ENCODE measurements at places on chromosomes 5 and 9.

DNA sequence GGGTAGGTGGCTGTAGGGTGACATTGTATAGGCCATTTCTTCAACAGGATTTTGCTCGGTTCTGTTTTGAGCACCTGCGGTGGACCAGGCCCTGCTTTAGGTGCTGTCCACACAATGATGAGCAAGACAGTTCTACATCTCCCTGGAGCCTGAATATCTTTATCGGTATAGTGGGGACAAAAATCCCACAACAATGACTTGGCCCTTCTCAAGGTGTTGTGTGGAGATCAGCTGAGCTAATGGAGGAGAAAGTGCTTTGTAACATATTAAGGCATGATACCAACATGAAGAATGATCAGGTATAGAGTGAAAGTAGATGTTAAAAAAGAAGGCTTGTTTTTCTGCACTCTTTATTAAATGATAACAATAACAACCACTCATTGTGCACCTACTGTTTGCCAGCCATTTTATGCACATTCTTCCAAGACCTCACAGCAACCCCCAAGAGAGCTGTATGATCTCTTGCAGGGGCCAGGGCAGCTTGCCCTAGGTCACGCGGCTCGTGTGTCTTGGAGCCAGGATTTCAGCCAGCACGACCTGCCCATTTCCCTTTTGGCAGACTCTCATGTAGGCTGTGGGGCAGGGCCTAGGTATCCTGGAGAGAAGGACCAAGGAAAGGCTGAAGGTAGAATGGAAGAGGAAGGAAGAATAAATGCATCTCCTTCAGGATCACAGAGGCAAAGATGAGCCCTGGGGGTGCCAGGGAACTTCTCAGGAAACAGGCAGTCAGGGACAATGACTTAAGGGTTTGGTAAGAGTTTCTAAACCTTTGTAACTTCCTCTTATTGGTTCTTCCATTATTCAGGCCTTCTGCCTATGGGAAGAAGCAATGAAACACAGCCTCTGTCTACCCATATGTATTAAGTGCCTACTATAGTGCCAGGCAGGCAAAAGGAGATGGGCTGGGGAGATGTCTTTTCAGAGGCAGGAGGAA is 50.0 kb upstream of the PPARGC1B start:
- no peak for DNase-seq

GRCh38 chr5:84445049-84445685 is 60.5 kb upstream of the EDIL3 start:
- DNase-seq = no peak

DNA sequence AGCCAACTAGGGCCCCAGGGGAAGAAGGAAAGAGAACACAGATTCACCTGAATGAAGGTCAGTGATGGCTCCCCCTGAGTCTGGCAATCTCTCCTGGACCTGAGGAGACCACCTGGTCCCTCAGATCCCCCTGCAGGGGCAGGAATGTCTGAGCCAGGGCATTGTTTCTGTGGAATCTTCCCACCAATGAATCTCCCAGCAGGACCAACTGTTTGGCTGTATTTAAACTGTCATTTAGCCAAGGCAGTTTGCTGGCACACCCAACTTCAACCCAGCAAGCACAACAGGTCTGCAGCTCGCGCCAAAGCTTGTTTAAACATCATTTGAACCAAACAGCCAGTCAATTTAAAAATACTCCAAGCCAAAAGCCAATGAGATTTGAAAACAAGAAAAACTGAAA is 92.6 kb downstream of the SH3TC2 start:
- DNase-seq = no peak

GRCh38 chr9:5478206-5478605 is 27.9 kb downstream of the CD274 start:
- DNase-seq = no peak

GRCh38 chr5:147520450-147520849 is 10.6 kb upstream of the DPYSL3 start:
- no peak for DNase-seq

- DNase-seq = no peak
These were observed 80.5 kb downstream of the NREP start for GRCh38 chr5:111676466-111676865.

GRCh38 chr5:31850981-31851689 is 212.2 kb downstream of the PDZD2 start:
- DNase-seq = no peak

- DNase-seq = no peak
These were observed 192.1 kb upstream of the DMRT1 start for GRCh38 chr9:649128-650074.

GRCh38 chr5:172686111-172686510 is 45.0 kb downstream of the NEURL1B start:
- no peak for DNase-seq

GRCh38 chr5:180180421-180180820 is 28.6 kb downstream of the RASGEF1C start:
- no peak for DNase-seq

GRCh38 chr9:82776508-82776907 is 286.4 kb downstream of the RASEF start:
- no peak for DNase-seq

DNA sequence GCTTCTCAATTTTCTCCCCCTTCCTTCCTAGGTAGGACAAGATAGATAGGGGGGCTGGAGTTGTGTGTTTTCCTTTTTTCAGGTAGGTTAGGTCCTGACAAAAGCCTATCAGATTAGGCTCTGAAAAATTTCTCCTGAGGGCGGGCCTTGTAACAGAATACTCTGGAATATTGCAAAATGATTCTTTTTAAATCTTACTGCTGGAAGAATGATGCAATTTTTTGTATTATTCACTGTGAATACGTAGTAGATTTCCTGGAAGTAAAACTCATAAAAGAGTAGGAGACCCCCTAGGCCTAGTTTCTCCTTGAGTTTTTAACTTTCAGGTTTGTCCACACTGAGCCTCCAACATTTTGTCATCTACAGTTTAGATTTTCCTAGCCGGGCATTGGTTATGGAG is 1701.8 kb downstream of the EFNA5 start:
- DNase-seq = no peak

DNA sequence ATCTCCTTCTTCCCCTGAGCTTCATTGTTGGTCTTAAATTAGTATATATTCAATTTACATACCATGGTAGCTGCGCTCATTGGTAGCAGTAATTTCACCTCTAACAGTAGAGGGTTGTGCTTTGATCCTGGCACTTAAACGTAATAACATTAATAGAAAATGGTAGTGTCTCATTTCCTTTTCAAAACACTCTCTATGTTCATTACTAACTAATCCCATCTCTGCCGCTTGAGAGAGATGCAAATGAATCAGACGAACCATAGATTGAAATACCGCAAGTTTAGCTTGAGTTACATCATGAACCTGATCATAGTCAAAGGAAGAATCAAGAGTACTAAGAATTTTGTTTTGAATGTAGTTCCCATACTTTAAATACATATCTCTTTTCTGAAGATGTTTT is 2.2 kb downstream of the THBS4 start:
- no peak for DNase-seq

DNA sequence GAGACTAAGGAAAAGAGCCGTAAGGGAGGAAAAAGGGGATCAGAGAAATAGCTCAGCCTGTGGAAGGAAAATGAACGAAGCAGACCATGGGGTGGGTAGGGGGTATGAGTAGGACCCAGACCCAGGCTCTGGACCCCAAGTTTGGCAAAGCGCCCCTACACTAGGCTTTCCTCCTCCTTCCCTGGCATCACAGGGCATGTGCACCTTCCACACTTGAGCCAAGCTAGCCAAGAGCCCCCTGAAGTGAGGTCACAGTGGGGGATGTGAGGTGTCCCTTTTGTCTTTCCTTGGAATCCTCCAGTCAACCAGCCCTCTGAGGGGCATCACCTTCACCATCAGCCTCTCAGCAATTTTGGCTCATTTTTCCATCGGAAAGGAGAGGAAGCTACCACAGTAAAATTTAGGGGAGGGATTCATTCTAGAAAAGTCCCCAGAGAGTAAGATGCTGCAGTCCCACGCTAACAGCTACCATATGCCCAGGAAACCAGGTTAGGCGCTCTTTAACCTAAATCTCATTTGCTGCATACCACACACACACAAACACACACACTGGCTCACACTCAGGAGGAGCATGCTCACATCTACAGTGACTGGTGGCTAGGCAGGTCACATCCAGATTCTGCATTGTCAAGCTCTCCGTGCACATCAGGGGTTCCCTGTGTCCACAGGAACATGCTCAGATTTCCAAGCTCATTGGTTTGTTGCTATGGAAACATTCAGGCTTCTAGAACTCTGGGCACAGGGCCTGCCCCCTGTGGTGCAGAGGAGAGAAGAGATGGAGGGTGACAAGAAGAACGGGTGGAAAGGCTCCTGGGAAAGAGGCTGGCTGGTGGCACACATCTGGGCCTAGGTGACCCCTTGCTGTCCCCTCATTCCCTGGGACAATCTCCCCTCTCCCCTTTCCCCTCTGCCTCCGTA is 9.9 kb downstream of the REEP2 start:
- no peak for DNase-seq

GRCh38 chr5:65307931-65308330 is 173.8 kb downstream of the ADAMTS6 start:
- no peak for DNase-seq

- no peak for DNase-seq
These were observed 55.7 kb downstream of the SHC3 start for GRCh38 chr9:89122949-89123348.

DNA sequence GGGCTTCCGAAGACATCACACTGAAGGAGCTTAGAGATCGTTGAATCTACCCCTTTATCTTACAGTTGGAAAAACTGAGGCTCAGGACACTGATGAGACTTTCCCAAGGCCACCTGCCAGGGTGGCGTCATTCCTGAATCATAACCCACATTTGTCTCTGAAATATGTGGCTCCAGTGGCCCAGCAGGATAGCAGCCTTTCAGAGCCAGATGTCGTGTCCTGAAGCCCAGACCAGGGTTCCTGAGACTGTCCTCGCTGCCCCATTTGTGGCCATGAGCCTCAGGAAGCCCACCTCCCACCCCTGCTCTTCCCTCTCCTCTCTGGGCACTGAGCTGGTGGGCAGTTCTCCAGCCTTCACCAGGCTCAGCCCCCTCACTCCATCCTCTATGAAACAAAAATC is 2.4 kb downstream of the HMCN2 start:
- DNase-seq = no peak

GRCh38 chr9:81614335-81614734 is 75.0 kb downstream of the TLE1 start:
- DNase-seq = no peak

GRCh38 chr5:35745660-35746059 is 111.0 kb upstream of the IL7R start:
- no peak for DNase-seq

GRCh38 chr9:88310310-88310980 is 77.8 kb upstream of the SPIN1 start:
- DNase-seq = no peak

DNA sequence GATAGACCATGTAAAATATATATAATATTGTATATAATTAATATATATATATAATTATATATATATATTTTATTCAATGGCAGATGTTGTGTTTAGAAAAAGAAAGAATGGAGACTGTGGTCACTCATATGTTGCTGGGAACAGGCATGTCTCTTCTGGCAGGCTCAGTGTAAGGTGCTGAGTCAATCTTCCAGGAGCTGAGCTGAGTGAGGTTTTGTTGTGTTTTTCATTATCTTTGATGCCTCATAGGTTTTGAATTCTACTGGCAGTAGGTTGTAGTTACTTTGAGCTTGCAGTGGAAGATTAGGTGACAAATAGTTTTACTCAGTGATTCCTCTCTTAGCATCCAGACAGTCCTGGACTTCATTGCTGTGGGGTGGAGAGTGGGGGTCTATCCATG is 561.3 kb downstream of the IRX1 start:
- no peak for DNase-seq

GRCh38 chr5:87340716-87341115 is 72.0 kb downstream of the CCNH start:
- peak; percentile 52 for DNase-seq

GRCh38 chr5:142813220-142813619 is 43.0 kb downstream of the ARHGAP26 start:
- DNase-seq = no peak

GRCh38 chr9:37515620-37516258 is 30.0 kb downstream of the POLR1E start:
- DNase-seq = no peak

GRCh38 chr5:68699966-68700365 is 393.8 kb upstream of the SLC30A5 start:
- no peak for DNase-seq

- DNase-seq = no peak
These were observed 259.2 kb upstream of the RGMB start for GRCh38 chr5:98514215-98514614.

GRCh38 chr5:2134543-2135292 is 252.0 kb upstream of the IRX4 start:
- DNase-seq = no peak

DNA sequence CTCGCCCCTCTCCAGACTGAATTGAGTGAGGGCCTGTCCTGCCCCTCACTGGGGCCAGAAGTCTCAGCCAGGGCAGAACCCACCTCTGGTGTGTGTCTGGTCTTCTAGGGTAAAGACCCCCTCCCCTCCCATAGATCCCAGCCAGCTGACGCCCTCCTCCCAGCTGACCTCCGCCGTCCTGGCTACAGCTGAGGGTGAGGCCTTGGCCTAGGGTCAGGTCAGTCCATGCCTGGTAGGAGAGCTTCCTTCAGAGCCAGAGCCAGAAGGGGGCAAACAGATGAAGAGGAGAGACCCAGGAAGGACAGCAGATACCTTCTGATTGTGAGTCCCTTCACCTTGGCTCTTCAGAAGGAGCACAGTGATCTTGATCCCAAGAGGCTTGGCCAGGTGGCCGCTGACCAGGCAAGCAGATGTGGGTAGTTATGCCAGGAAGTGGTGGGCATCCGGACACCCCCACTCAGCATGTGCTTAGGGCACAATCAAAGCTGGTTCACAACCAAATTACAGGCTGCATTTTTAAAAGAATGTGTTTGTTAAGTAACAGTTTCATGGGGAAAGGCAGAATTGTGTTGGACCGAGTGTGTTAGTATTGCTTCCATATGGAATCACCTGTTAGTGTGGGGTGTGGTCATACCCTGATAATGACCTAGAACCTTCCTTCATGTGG is 29.9 kb downstream of the JADE2 start:
- no peak for DNase-seq

GRCh38 chr9:126514037-126514821 is 99.5 kb upstream of the LMX1B start:
- peak; percentile 74 for DNase-seq

GRCh38 chr5:87007737-87008136 is 259.9 kb upstream of the RASA1 start:
- no peak for DNase-seq

DNA sequence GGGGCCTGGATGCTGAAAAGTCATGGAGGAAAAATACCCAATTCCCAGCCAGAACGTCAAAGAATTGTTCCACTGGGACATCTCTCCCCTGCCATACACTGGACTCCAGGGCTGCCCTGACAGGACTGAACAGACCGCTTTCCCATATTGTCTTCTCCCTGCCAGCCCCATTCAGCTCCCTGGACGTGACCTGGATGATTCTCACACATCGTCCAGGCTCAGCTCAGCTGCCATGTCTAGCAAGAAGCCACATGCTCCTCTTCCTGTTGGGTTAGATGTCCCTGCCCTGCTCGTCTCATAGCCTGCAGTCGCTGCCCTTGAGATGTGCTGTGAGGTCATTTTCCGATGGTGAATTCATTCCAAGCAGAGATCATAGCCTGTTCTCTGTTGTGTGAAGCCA is 37.4 kb downstream of the FOXI1 start:
- no peak for DNase-seq

- no peak for DNase-seq
These were observed 150.5 kb downstream of the GCNT1 start for GRCh38 chr9:76609285-76610010.

GRCh38 chr9:108443019-108443633 is 412.7 kb downstream of the ACTL7B start:
- DNase-seq = no peak

All from CD4-positive, alpha-beta T cell treated with Interferon alpha-2 for 1 hour (primary cell).